Stimulated activated CD8-positive, alpha-beta memory T cell treated with anti-CD3 and anti-CD28 coated beads, Interleukin-4, amount 100 ng/mL, for 4 hours (primary cell): ENCODE measurements at places on chromosomes 6 and 20.

GRCh38 chr6:16939839-16940238 lies 162.0 kb upstream of the STMND1 start:
- no peak for DNase-seq

GRCh38 chr6:70398783-70399728 lies 14.3 kb upstream of the FAM135A start:
- DNase-seq = no peak

- DNase-seq = no peak
These were observed 81.2 kb downstream of the ASXL1 start for GRCh38 chr20:32439132-32439829.

- no peak for DNase-seq
These were observed 2.7 kb downstream of the PAQR8 start for GRCh38 chr6:52364480-52365166.

- no peak for DNase-seq
These were observed 236.8 kb upstream of the RREB1 start for GRCh38 chr6:6870921-6871320.

DNA sequence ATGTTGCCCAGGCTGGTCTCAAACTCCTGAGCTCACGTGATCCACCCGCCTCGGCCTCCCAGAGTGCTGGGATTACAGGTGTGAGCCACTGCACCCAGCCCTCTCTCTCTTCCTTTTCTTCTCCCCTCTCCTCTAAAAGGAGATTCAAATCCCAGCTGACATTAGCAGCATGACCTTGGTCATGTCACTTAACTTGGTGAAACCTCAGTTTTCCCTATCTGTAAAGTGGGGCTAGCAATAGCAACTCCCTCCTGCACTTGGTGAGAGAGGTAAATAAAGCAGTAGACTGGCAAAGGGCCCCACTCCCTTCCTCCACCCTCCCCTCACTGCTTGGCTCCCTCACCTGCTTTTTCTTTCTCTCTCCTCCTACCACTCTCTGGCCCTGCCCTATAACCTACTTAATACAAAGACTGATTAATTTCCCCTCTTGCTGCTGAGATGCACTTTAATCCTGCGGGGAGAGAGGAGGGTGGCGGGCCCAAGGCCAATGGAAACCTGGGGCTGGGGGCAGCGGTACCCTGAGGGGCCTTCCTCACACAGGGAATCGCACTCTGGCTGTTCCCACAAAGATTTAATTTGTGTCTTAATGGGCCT lies 54.2 kb upstream of the ZFAND3 start:
- no peak for DNase-seq

DNA sequence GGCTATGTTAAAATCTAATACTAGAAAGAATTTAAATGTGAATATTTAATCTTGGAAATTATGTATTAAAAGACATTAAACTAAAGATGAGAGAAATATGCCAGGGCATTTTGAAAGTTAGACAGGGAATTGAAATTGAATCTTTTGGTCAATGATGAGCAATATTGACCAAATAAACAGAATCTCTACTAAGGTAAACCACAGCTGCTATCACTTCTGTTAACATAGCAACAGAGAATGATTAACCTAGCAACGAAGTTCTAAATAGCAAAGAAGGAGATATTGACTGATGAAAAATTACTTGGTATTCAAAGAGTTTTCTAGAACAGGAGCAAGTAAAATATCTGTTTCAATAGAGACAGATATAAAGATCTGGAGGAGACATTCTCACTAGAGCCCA lies 45.2 kb upstream of the RSPO3 start:
- DNase-seq = no peak

DNA sequence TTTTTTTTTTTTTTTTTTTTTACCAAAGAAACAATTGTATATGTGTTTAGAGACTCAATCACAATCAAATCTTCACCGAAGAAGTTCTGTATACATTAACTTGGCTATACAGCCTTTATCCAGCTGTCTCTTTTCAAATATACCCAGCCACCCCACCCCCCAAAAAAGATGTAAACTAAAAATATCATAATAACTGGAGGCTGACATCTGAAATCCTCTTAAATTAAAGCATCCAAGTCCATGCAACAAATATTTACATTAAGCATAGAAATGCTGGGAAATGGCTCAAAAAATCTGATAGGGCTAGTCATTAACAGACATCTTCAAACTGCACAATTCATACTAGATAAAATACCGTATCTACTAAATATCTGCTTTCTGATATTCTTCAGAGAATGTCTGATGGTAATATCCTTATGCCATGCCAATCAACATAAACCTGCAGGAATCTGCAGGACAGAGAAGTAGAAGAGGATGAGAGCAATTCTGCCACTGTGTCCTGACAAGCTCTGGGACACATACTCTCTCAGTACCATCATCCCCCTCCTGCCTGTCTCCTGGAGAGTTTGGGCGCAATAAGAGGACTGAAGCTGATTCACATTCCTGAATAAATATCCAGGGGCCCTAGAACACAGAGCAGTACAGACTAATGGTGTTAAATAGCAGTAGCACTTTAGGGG lies 152.4 kb downstream of the KIF6 start:
- DNase-seq = no peak

- DNase-seq = no peak
These were observed 48.4 kb upstream of the NCOA3 start for GRCh38 chr20:47453167-47453782.

DNA sequence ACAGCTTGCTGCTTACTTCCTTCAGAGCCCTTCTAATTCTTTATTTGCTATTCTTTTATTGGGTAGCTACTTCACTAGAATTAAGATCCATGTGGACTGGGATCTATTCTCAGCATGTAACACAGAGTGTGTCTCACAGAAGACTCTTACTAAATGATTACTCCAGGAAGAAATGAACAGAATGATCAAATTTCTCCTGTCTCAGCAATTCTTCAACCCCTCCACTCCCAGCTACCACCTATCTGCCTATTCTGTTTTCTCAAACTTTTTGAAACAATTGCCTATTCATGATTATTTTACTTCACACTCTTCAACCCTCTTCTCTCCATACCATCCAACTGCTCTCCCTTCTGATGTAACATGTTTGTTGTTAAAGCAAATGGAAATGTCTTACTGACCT lies 132.6 kb downstream of the BTBD9 start:
- no peak for DNase-seq

- no peak for DNase-seq
These were observed 266.8 kb downstream of the ZFAND3 start for GRCh38 chr6:38086346-38086745.

- DNase-seq = no peak
These were observed 1.4 kb upstream of the DAAM2 start for GRCh38 chr6:39790772-39791171.

DNA sequence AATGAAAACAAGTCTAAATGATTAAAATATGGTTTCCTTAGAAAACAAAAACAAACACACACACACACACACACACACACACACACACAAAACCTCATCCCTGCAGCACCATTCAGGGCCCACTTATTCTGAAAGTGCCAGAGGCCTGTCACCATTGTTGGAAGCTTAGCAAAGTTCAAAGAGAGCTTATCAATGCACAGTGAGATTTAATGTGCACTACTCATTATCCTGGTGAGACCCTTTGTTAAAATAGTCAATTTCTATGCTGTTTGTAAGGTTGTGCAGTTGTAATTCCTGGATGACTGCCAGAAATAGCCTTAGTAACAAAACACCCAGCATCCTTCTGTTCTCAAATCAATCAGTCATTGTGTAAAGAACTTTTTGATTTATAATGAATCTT lies 482.9 kb downstream of the GRIK2 start:
- no peak for DNase-seq

DNA sequence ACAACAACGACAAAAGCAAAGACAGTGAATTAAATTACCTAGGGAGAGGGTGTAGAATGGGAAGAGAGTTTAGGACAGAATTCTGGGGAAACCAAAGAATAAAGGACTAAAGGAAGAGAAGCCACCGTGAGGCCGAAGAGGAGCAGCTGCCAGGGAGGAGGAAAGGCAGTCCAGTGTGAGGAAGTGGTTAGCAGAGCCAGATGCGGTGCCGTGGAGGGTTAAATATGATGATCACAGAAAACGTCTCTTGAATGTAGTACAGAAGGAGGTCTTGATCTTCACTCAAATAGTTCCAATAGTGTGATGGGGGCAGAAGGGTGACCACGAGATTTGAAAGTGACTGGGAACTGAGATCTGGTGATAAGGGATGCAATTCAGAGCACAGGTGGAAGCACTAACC lies 67.7 kb downstream of the TMEM244 start:
- no peak for DNase-seq

- DNase-seq = no peak
These were observed 4.0 kb upstream of the GRM4 start for GRCh38 chr6:34149831-34150400.

- DNase-seq = no peak
These were observed 47.7 kb downstream of the FYN start for GRCh38 chr6:111825439-111826086.

- DNase-seq = no peak
These were observed 44.2 kb upstream of the MDGA1 start for GRCh38 chr6:37741757-37742400.

- DNase-seq = no peak
These were observed 654.0 kb downstream of the QKI start for GRCh38 chr6:164068527-164068926.

- no peak for DNase-seq
These were observed 34.4 kb downstream of the TENT5A start for GRCh38 chr6:81718126-81718525.

DNA sequence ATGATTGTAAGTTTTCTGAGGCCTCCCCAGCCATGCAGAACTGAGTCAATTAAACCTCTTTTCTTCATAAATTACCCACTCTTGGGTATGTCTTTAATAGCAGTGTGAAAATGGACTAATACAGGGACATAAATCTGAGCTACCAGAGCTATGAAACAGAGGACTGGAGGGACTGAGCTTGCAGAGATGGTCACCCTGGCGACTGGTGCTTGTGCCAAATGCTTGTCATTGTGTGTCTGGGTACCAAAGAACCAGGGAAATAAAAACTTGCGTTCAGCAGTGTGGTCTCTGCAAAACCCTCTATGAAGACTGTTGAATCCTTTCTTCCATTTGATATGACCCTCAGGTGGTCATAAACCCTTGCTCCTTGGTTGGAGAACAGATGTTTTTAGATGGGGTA lies 105.1 kb upstream of the PRL start:
- no peak for DNase-seq

GRCh38 chr6:147204060-147204785 lies at the start of gene STXBP5:
STXBP5 (plus strand) TSS chr6:147204417; CDS start chr6:147204533, 116 bp downstream.
- DNase-seq = no peak

DNA sequence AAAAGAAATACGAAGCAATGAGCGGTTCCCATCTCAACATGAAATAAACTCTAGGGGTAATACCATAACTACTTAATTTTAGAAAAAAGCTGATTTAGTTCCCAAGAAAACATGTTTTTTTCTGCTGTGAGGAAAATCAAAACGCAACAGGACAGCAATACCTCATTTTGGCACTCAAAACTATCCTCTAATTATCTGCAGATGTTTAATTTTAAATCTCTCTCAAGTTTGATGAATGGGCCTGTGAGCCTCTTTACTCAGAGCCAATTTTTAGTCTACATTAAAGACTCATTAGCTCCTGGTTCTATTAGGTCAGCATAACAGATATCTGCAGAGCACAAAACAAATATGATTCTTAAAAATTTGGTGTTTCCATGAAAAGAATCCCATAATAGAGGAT lies 28.1 kb downstream of the RNF24 start:
- no peak for DNase-seq

DNA sequence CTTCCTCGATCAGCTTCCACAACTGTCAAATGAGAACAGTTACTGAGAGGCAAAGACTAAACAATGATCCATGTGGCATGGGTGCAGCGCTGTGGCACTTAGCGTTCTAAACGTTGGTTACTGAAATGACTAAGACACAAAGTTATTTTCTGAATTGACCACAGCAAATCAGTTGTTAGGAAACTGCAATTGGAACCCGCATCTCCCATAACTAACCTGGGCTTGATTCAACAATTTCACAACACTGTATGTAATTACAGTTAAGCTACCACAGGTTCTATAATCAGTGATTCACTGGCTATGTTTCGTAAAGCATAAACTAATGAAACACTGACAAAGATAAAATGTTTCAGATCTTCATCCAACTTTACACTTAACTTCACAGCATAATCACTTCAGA lies 12.5 kb downstream of the WDR27 start:
- no peak for DNase-seq

GRCh38 chr6:147954938-147955337 lies 387.7 kb upstream of the SASH1 start:
- DNase-seq = no peak

DNA sequence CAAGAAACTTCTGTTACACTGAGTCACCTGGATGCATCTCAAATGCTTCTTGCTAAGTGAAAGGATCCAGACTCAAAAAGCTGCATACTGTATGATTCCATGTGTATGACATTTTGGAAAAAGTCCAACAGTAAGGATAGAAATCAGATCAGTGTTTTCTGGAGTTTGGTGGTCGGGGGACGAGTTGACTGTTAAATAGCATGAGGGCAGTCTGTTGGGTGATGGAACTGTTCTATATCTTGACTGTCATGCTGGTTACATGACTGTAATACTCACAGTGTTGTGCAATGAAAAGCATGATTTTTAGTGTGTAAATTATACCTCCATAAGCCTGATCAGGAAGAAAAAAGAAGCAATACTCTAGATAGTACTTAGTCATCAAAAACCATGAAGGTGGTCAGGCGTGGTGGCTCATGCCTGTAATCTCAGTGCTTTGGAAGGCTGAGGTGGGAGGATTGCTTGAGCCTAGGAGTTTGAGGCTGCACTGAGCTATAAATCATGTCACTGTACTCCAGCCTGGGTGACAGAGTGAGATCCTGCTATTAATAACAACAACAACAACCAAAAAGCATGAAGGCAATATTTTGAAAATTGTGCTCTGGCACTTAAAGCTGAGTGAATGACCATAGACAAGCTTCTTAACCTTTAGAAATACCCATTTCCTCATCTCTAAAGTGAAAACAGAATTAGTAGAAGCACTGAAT lies 30.5 kb upstream of the SASH1 start:
- DNase-seq = no peak

- DNase-seq = no peak
These were observed 114.0 kb upstream of the FOXA2 start for GRCh38 chr20:22698259-22698842.

- DNase-seq = no peak
These were observed 530.1 kb upstream of the NOX3 start for GRCh38 chr6:155985660-155986138.

GRCh38 chr20:36260316-36260715 lies 24.0 kb downstream of the AAR2 start:
- DNase-seq = no peak

GRCh38 chr6:137536104-137536773 lies 42.0 kb upstream of the OLIG3 start:
- no peak for DNase-seq

DNA sequence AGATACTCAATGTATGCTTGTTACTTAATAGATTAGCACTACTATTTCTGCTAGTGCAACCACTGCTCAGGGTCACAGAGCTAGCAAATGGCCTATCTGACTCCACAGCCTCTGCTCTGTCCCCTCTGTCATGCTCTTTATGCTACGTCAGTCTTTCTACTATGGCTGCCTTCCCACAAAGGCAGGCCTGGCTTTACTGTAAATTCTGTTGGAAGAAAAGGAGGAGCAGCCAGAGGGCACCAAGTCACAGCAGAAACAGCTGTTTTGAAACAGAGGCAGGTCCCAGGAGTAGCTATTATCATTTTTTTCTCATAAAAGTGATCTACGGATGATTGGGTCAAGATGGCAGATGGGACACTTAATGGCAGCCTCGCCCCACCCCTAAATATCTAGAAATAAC lies 10.0 kb upstream of the ELMO2 start:
- DNase-seq = no peak

- no peak for DNase-seq
These were observed 29.9 kb upstream of the ADIG start for GRCh38 chr20:38551056-38551626.
